ENCODE measurements at places on chromosomes 5 and 9.

DNA sequence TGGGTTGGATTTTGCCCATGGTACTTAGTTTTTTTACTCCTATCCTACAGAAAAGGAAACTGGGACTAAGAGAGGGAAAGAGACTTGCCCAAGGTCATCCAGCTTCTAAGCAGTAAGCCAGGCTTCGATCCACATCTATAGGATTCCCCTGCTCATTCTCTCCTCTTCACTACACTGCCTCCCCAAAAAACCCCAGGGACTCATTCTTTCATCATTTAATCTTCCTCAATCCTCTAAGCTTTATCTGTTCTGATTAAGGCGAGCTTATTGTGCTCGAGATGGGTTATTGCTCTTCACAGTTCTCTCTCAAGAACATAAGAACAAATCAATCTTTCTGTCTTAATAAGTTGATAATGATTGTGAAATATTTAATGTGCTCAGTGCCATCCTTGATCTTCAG, 511.1 kb upstream of the BRINP1 start:
- no peak for DNase-seq

DNA sequence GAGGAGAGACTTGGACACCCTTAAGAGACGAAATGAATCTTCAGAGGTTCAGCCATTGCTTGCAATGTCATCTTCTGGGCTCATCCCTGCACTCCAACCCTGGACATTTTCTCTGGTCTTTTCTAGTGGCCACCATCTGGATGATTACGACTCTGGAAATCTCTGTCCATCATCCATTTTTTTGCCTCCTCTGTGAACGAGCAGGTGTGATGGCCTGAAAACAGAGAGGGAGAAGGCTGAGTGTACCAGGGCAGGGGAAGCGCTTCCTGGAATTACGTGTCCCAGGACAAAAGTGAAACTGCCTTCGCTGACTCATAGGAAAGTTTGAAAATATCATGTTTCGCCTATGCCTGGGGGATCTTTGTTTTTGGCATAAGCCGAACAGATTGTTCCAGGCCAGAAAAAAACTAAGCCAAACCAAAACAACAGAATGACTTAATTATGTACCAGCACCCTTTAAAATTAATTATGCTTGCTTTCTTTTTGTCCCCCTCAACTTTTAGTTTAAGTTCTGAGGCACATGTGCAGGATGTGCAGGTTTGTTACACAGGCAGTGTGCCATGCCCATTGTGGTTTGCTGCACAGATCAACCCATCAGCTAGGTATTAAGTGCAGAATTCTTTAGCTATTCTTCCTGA, 31.9 kb downstream of the ANKRD33B start:
- no peak for DNase-seq

GRCh38 chr9:126066131-126066530, 260.5 kb upstream of the MVB12B start:
- no peak for DNase-seq

DNA sequence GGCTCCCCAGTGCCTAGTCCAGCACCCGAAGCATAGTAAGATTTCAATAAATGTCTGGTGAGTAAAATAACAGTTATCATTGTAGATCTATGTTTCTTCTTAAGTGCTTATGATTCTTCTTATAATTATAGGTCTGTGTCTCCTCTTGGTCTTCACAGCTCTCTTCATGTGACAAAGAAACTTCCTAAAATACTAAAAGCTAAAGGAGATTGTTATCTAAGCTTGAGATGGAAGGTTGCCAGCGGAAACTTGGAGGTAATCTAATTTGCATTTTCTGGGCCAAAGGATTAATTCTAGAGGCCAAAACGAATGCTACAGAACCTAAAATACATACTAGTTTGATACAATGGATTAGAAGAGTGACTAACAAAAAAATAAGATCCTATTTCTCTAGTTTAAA, 13.6 kb upstream of the ARHGAP26 start:
- DNase-seq, result no peak

- DNase-seq, result no peak
Measured at GRCh38 chr5:134139891-134140469, 25.5 kb downstream of the TCF7 start.

DNA sequence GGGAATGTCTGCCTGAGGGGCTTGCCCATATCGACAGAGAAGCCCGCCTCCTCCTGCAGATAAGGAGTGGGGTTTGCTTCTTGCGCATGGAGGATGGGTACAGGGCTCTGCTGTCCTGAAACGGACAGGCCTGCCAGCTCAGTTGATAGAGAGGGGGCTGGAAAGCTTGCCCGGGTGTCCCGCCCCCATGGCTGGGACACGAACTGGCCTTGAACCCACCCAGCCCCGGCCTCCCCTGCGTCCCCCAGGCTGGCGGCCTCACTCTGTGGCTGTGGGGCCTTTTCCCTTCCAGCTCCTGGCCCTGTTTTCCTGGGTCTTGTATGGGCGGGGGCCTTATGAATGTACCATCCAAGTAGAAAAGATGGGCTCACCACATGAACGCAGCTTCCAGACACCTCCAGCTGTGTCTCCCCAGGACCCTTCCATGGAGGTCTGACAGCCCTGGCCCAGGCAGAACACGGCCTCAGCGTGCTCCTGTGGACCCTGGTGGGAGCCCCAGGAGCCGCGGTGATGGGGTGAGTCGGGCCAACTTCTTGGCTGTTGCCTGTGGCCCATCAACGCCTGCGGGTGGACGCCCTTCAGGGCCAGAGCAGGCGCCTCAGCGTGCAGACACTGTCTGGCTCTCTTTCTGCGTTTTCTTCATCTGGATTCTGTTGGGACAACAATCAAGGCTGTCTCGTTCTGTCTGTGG, 15.9 kb upstream of the SLC2A6 start:
- no peak for DNase-seq

DNA sequence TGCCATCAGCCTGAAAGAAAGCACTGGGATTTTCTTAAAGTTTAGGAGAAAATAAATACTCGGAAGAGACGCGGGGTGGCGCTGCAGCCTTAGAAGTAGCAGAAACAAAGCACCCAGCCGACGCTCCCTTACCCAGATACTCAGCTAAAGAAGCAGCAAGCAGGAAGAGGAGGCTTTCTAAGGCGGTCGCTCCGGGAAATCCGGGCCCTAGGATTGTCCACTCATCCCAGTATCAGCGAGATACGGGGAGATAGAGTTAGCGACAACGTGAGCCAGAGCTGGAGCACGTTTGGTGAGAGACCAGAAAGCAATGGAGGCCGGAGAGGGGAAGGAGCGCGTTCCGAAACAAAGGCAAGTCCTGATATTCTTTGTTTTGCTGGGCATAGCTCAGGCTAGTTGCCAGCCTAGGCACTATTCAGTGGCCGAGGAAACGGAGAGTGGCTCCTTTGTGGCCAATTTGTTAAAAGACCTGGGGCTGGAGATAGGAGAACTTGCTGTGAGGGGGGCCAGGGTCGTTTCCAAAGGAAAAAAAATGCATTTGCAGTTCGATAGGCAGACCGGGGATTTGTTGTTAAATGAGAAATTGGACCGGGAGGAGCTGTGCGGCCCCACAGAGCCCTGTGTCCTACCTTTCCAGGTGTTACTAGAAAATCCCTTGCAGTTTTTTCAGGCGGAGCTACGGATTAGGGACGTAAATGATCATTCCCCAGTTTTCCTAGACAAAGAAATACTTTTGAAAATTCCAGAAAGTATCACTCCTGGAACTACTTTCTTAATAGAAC, at the start of gene PCDHB2:
PCDHB2 (plus strand) TSS at position 135 of the 782 bp plus-strand sequence; CDS start at position 311, 176 bp downstream.
- no peak for DNase-seq

GRCh38 chr5:176415952-176416924, at the start of gene CLTB:
Gene CLTB, minus strand, starts transcription at chr5:176416539. Its CDS starts 176 bp downstream, at chr5:176416363.
- peak; percentile 86 for DNase-seq

DNA sequence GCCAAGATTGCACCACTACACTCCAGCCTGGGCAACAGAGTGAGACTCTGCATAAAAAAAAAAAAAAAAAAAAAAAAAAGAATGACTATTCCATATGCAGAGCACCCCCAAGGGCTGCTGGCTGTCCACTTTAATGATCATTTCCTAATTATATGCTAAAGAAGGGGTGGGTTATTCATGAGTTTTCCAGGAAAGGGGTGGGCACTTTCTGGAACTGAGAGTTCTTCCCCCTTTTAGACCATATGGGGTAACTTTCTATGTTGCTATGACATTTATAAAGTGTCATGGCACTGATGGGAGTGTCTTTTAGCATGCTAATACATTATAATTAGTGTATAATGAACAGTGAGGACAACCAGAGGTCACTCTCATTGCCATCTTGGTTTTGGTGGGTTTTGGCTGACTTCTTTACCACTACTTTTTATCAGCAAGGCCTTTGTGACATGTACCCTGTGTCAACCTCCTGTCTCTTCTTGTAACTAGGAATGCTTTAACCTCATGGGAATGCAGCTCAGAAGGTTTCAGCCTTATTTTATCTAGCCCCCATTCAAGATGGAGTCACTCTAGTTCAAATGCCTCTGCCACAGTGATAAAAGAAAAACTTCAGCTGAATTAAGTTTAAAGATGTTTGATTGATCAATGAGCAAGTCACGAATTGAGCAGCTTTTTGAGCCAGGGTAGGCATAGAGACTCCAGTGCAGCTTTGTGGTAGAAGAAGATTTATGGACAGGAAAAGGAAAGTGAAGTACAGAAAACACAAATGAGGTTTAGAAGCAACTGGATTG, 7.1 kb upstream of the NANS start:
- no peak for DNase-seq

GRCh38 chr5:158054223-158055110, 195.5 kb upstream of the CLINT1 start:
- DNase-seq, result peak; percentile 4

DNA sequence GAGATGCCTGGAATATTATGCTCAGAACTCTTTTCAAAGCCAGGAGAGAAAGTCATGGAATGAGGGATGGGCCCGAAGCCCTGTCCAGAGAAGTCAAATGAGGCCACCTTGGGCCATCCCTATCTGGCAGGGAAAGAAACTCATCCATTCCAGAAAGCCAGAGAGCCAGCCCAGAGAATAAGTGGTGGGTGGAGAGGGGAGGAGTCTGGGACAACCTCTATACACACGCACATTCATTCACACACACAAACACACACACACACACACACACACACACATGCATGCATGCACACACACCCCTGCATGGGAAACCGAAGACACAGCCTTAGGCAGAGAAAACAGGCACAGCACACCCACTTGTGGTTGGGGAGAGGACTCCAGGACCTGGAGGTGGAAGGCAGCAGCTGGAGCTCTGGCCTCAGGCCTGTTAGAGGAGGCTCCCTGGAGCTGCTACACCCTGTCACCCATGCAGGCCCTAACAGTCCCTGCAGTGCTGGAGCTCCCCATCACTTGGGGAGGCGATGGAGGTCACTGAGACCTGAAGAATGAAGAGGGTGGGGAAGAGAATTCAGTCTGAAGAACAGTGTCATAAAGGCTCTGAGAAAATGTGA, 38.0 kb downstream of the TGFBI start:
- peak; percentile 12 for DNase-seq
